GDM1 (cell line): ENCODE measurements at places on chromosomes 12 and 14.

GRCh38 chr14:76034566-76034965, 49.0 kb downstream of the IFT43 start:
- no peak for DNase-seq

DNA sequence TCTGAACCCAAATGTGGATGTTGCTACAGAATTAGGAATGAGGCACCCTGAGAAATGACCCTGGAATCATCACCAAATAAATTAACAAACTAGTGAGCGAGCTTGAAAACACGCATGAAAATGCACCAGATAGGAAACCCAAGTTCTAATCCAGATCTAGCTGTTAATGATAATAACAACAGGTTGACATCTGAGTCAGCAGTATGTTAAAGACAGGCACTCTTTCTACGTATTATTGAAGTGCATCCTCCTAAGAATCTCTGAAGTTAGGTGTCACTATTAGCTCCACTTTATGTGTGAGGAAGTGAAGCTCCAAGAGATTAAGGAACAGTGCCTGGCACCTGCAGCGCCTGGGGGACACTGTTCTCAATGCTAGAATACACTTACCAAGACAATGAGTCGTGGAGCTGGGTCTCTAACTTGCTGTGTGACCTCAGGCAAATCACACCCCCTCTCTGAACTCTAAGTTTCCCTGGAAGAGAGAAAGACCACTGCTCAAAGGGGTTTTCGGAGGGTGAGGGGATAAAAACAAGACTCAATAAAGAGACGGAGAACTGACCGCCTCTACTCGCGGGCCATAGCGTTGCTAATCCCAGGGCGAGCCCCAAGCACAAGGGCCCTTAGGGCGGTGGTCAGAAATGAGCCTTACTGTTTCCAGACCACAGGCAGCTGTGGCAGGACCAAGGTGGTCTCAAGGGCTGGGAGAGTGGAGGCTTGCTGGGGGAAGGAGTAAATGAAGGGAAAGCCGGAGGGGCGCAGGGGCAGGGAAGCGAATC, 2.1 kb downstream of the SLC6A12 start:
- no peak for DNase-seq

DNA sequence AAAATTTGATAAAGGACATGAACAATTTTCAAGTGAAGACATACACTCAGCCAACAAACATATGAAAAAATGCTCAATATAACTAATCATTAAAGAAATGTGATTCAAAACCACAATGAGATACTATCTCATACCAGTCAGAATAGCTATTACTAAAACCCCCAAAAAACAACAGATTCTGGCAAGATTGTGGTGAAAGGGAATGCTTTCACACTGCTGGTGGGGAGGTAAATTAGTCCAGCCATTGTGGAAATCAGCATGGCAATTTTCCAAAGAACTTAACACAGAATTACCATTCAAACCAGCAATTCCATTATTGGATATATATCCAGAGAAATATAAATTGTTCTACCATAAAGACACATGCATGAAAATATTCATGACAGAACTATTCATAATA, 18.7 kb upstream of the TAS2R14 start:
- DNase-seq = no peak

DNA sequence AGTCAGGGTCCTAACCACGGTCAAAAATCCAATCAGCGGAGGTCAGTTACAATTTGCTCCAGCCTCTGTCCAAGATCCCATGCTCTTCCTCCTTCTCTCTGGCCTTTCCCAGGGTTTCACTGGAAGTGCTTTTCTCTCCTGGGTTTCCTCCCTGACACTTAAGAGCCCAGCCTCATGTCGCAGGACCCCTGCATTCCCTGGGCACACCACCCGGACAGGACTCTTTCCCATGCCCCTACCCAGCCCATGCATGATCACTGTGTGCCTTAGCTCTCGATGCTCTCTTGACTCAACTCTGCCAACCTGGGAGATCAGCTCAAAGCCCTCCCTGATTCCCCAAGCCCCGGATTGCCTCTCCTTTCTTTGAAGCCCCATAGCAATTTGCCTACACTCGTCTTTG, 15.5 kb upstream of the TAC3 start:
- no peak for DNase-seq

- DNase-seq = no peak
These were observed 135.5 kb downstream of the CRADD start for GRCh38 chr12:93812626-93813025.

DNA sequence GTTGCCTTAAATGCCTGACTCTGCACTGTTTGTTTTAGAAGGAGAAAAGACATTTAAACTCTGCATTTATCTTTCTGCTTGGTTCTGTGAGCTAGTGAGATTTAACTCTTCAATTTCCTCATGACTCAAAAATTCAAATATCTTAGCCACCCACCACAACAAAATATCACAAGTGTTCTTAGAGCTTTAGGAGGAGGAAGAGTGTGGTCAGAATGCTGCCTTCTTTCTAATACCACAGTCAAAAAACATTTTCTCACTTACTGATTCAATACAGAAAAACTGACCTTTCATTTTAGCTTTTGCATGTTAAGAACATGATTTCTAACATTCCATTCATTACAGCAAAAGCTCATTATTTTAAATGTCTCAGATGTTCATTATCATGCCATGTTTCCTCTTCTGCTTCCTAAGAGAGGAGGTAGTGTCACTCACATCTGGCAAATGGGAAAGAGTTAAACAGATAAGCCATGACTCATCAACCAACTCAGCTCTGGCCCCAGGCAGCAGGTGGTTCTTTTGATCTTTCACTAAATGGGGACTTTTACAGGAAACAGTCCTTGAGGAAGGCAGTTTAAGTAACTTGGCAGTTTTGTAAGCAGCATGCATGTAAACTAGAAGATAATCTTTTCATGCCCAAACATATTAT, 56.4 kb upstream of the RNU6-8 start:
- peak; percentile 3 for DNase-seq

- no peak for DNase-seq
These were observed 210.3 kb downstream of the TMTC2 start for GRCh38 chr12:82896979-82897378.

GRCh38 chr12:51579321-51579850, 11.6 kb upstream of the SCN8A start:
- DNase-seq = no peak

GRCh38 chr14:58484176-58484575, 56.7 kb downstream of the KIAA0586 start:
- no peak for DNase-seq

DNA sequence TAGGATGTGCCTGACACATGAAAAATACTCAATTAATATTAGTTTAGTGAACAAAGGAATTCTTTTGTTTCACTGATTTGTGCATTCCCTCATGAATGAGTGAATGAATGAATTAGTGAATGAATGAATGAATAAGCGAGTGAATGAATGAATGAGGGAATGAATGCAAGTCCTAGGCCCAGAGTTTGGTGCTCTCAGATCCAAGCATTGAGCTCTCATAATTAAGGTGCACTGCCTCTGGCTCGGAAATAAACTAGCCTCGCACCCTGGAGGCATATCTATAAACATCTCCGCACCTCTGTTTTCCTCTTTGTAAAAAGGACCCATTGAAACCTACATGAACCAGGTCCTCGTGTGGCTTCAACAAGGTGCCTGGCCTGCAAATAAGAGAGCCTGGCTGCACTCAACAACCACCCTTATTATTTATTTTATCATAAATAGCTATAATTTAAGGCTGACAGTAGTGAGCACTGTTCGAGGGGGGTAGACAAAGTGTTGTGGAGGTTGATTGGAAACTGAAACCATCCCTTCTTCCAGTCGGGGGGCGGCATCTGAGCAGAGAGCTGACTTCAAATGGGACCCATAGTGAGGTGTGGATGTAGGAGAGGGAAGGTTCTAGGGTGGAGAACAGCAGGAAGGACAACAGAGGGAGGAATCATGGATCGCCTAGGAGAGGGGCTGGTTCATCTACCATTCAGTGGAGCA, 316.8 kb downstream of the BCL11B start:
- DNase-seq = no peak

DNA sequence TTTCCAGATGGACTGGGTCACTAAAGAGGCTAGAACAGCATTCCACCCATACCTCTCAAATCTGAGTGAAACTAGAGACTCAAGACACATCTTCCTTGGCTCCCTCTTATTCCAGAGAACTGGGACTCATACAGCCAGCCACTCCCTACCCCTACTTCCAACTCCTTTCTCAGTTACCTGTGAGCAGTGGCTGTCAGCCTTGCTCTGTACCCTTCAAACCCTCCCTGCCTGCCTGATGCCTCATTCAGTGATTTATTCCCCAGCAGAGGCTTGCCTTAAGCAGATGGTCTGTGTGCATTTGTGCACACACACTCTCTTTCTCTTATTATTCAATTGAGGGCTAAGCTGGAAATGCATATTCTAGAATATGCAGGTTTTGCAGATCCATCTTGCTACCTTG, 14.6 kb downstream of the GPR84 start:
- DNase-seq = no peak

DNA sequence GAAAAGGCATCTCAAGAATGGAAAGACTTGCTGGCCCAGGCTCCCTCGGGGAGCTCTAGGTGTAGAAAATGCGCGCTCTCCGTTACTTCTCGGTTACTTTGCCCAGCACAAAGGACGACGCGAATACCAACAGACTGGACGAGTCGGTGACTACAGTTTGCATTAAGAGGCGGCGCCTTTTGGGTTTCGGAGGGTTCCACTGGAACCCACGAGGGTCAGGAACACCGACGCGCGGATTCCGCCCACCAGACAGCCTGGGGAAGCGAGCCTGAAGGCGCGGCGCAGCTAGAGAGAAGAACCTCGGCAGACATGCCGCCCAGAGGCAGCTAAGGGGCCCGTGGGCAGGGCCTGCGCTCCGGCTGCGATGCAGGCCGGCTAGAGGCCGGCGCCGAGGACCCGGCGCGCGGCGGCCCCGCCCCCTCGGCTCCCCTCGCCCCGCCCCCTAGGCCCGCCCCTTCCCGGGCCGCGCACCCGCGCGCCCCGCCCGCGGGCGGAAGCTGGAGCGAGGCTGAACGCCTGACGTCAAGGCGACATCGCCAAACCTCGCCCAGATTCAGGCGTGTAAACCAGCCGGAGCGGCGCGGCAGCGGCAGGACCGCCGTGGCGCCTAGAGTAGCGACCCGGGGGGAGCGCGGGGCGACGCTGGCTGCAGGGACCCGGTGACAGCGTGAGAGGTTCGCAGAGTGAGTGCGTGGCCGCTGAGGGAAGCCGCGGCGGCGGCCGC, at the start of gene RAP1B:
Gene RAP1B (plus strand): TSS at position 530 of the 724 bp plus-strand sequence. CDS start 37,826 bp downstream, outside the sequence.
- peak; percentile 88 for DNase-seq

DNA sequence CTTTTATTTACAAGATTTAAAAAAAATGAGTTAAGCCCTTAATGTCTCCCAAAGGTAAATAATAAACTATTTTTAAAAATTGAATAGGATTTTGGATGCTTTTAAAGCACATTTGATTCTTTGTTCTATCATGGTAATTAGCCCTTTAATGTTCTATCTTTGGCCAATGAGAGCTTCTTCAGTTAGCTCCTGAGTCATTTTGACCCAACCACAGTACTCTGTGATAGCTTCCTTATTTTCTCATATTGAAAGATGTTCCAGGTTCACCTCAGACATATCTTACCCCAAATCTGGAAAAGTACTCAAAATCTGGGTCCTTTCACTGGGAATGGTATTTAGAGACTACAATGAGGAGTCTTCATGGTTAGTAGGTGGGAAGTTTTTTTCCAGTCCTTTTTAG, 98.0 kb downstream of the MYRFL start:
- no peak for DNase-seq

DNA sequence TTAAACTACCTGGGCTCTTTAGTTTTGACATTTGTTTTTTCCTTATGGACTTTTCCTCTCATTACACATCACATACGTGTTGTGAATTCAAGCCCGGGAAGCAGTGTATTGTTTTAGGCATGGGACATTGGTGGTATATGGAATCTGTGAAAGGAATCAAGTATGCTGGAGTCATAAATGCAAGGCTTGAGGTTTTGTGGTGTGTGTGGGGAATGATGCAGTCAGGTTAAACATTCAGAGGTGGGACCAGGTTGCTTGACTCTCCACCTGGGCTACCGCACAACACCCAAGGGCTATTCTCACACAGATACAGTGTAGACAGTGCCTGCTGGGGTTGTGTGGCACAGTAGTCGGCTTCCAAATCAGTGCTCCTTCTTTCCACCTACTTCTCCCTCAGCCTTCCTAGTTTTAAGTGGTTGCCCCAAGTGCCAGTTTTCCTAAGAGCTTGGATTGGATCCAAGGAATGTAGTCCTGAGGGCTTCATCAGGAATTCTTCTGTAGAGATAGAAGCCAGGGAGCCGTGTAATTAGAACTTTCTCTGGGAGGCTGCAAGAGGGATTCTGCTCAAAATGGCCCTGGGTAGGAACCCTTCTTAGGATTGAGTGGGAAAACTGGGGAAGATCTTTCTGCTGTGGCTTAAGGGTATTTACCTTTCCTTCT, 243.7 kb downstream of the C12orf75 start:
- no peak for DNase-seq

DNA sequence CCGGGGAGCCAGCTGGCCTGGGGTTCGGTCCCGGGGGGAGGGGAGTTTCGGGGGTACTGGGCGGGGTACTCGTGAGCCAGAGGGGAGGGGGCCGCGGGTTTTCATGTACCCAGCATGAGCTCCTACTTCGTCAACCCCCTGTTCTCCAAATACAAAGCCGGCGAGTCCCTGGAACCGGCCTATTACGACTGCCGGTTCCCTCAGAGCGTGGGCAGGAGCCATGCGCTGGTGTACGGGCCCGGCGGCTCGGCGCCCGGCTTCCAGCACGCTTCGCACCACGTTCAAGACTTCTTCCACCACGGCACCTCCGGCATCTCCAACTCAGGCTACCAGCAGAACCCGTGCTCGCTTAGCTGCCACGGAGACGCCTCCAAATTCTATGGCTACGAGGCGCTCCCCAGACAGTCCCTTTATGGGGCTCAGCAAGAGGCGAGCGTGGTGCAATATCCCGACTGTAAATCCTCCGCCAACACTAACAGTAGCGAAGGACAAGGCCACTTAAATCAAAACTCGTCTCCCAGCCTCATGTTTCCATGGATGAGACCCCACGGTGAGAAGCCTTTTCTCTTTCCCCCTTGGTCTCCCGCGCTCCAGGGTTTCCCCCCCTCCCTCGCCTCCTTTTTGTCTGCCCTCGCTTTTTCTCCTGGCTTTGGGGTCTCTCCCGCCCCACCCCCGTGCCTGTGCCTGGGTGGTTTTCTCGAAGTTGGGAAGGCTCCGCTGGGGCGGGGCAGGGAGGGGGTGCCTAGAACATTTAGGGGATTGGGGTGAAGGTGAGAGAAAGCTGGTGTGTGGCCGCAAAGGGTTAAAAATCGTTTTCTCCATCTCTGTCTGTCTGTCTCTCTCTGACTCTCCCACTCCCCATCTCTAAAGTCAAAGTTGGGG, 627 bp downstream of the HOXC8 start:
- no peak for DNase-seq

DNA sequence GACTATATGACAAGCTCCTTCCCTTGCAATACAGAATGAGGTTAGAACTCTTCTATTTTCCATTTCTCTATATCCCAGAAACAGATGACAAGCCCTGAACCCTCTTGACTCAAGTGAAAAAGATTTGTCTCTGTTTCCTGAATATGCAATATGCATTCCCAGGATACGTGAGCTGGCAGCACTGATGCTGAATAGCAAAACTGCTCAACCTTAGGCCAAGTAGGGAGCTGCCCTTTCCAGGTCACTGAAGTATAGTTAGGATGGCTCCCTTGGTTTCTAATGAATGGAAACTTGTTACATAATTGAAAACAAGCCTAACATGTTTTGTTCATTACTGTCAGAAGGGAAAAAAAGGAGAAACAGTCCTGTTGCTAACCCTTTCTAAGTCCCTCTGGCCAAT, 47.9 kb upstream of the PLEKHG7 start:
- DNase-seq = no peak

- DNase-seq = no peak
These were observed 331.4 kb downstream of the TMTC2 start for GRCh38 chr12:83018088-83018487.
